Natural killer cell treated with Interleukin-12 subunit alpha and Interleukin-12 subunit beta and Interleukin-15 and Interleukin-18, amount 100 ng/mL, for 72 hours (primary cell): ENCODE measurements at places on chromosomes 1 and 21. TPM values are rescaled to one million over a fixed set of nuclear protein-coding genes. Genes with fewer than 3 reads are reported as not detected.

CLDN19 gene
- not detected for total RNA-seq

DNA sequence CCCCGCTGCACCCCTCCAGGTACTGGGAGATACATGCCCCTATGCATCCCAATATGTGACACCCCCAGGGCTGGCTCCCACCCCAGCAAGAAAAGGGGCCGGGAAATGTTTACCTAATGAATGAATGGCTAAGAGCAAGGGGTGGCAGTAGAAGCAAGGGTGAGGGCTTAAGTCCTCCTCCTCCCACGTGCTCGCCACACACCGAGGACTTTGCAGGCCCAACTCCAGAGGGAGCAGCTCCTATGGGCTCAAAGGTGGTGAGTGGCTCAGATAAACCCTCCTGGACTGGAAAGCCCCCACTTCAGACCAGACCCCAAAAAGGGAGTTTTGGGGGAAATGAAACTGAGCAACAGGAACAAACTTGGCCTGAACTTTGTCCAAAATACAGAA, 11.4 kb downstream of the SLC45A3 start:
- DNase-seq = no peak
- H3K4me1 ChIP-seq = peaks cover 3% of the 10 kb centered on the region
- H3K36me3 ChIP-seq = no peaks in the 10 kb centered on the region

DNA sequence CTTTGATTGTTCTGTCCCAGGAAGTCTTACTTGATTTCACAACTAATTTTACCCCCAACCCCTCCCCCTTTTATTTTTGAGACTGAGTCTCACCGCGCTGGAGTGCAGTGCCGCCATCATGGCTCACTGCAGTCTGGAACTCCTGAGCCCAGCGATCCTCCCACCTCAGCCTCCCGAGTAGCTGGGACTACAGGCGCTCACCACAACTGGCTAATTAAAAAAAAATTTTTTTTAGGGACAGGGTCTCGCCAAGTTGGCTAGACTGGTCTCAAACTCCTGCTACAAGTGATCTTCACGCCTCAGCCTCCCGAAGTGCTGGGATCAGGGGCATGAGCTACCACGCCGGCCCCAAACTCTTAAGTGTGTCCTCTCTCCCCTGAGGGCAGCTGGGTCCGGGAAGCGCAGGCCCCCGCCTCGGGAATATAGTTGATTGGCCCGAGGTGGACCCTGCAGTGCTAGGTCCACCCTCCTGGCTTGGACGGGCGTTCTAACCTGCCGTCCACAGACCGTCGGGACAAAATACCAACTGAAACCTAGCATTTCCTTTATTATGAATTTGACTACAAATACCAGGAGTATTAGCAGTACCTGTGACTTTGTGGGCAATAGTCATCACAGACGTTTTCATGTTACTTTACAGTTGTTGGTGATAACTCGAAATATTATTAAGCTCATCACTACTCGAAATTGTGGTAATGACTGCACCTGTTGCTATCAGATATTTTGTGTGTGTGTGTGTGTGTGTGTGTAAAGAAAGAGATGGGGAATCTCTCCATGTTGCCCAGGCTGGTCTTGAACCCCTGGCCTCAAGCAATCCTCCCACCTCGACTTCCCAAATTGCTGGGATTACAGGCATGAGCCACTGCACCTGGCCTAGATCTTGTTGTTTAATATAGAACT, 642 bp upstream of the PARP1 start:
- peaks cover 6% of the 10 kb centered on the region for H3K36me3 ChIP-seq
- peaks cover 34% of the 10 kb centered on the region for H3K4me1 ChIP-seq
- H3K27ac ChIP-seq = peak overlapping the region; percentile 94
- H3K27me3 ChIP-seq = no peaks in the 10 kb centered on the region
- peak overlapping the region; percentile 93 for H3K4me3 ChIP-seq

KCNJ9 gene
- total RNA-seq = not detected

DNA sequence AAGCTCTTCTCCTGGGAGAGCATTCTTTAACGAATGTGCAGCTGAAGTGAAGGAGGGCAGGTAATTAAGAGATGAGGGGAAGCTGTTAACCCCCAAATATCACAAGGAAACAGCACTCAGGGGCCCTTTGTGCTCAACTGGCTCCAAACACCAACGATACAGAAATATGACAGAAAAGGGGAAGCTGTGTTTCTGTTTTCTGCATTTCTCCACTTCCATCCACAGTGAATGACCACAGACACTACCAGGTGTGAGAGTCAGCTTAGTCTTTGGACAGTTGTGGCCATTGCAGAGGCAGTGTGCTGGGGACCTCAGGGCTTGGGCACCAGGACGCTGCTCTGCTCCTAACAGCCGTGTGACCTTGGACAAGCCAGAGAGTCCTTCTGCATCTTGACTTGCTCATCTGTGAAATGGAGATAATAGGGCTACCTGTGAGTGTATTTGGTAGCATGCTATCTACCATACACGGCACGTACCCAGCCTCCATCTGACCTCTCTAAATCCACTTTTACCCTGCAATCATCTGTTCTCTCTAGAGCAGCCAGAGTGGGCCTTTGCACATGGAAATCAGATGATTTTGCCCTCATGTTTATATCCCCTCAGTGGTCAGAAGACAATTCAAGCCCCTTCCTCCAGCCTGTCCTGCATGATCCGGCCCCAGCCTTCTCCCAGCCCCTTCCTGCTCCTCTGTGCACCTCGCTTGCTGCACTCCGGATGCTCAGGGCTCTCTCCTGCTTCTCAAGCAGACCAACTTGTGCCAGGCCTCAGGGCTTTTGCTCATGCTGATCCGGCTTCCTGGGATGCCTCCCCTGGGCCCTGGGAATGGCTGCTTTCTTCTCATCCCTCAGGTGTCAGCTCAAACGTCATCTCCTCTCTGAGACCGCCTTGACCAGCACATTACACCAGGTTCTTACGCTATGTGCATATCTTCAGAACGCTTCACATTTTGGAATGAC, 4.7 kb upstream of the TINAGL1 start:
- no peaks in the 10 kb centered on the region for H3K36me3 ChIP-seq
- DNase-seq = no peak
- H3K27ac ChIP-seq = no peak overlapping the region
- peaks cover 13% of the 10 kb centered on the region for H3K27me3 ChIP-seq

GRCh38 chr1:67713057-67713846, 28.3 kb downstream of the GADD45A start:
- no peak overlapping the region for H3K27ac ChIP-seq
- H3K36me3 ChIP-seq = no peaks in the 10 kb centered on the region
- no peak for DNase-seq
- no peak overlapping the region for H3K4me3 ChIP-seq
- H3K4me1 ChIP-seq = no peaks in the 10 kb centered on the region

- no peaks in the 10 kb centered on the region for H3K36me3 ChIP-seq
- DNase-seq = no peak
- H3K4me3 ChIP-seq = no peak overlapping the region
- no peak overlapping the region for H3K27ac ChIP-seq
- peaks cover 5% of the 10 kb centered on the region for H3K27me3 ChIP-seq
These were observed 20.1 kb upstream of the COL16A1 start for GRCh38 chr1:31723828-31724359.

S100A9 gene
- 4.8 TPM for total RNA-seq

IQCC gene
- total RNA-seq = 5.0 TPM

DNA sequence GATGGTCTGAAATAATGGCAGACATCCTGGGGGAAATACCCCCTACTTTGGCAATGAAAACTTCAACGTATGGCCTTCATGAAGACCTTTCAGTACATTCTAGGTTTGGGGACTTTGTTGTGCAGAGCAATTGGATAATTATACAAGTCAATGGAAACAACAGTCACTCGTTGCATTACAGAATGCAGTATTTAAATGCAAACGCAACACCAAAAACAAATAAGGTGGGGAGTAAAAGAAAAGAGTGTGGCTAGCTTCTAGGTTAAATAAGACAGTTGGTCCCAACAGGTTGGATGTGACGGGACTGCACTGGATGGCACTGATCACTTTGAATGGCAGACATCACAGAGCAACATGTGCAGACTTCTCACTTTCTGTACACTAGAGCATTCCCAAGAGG, 358.3 kb upstream of the GREM2 start:
- peaks cover 5% of the 10 kb centered on the region for H3K36me3 ChIP-seq
- no peak overlapping the region for H3K4me3 ChIP-seq
- H3K4me1 ChIP-seq = no peaks in the 10 kb centered on the region
- DNase-seq = no peak

BTBD19 gene
- total RNA-seq = 1.7 TPM

- DNase-seq = no peak
- peaks cover 20% of the 10 kb centered on the region for H3K27me3 ChIP-seq
- H3K36me3 ChIP-seq = no peaks in the 10 kb centered on the region
- H3K4me3 ChIP-seq = no peak overlapping the region
- H3K4me1 ChIP-seq = peaks cover 51% of the 10 kb centered on the region
- no peak overlapping the region for H3K27ac ChIP-seq
These were observed 12.6 kb upstream of the LMNA start for GRCh38 chr1:156101880-156102279.

- peaks cover 5% of the 10 kb centered on the region for H3K36me3 ChIP-seq
- H3K4me1 ChIP-seq = no peaks in the 10 kb centered on the region
- no peaks in the 10 kb centered on the region for H3K27me3 ChIP-seq
- no peak overlapping the region for H3K27ac ChIP-seq
These were observed 178.4 kb upstream of the CXADR start for GRCh38 chr21:17334484-17334883.

TRAF3IP3 gene
- total RNA-seq = 157 TPM

DNA sequence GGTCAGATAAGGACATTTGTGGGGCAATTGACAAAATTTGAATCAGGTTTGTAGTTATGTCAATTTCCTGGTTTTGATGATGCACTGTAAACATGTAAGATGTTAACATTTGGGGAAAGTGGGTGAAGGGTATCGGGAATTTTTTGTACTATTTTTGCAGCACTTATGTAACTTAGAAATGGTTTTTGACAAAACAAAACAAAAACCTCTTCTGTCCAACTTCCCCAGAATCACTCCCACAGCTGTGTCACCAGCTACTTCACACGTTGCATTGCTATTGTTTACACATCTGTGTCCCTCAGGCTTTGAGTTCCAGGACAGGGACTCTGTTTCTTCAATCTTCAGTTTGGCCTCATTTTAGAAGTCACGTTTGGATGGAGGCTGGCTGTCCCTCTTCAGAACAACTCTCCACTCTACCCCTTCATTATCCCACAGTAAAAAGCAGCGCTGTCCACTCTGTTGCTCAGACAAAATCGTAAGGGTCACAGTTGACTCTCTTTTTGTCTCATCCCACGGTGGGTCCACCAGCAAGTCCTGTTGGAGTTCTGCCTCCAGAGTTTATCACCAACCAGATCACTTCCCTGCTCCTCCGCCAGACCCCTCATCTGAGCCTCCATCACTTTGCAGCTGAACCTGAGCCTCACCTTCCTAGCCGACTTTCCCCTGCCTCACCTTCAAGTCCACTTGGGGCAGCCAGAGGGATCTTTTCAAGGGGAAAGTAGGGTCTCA, 63.2 kb downstream of the NENF start:
- no peak overlapping the region for H3K27ac ChIP-seq
- DNase-seq = no peak
- H3K36me3 ChIP-seq = no peaks in the 10 kb centered on the region

IGSF9 gene
- total RNA-seq = not detected

GRCh38 chr21:38221594-38221993, 35.2 kb upstream of the KCNJ15 start:
- DNase-seq = no peak
- H3K36me3 ChIP-seq = peaks cover 10% of the 10 kb centered on the region
- no peak overlapping the region for H3K4me3 ChIP-seq
- H3K27me3 ChIP-seq = peaks cover 3% of the 10 kb centered on the region
- H3K4me1 ChIP-seq = peaks cover 5% of the 10 kb centered on the region

GRCh38 chr1:219917281-219917680, 11.1 kb downstream of the SLC30A10 start:
- DNase-seq = no peak
- no peaks in the 10 kb centered on the region for H3K36me3 ChIP-seq
- no peaks in the 10 kb centered on the region for H3K4me1 ChIP-seq
- H3K27me3 ChIP-seq = peaks cover 2% of the 10 kb centered on the region
- H3K27ac ChIP-seq = no peak overlapping the region

DNA sequence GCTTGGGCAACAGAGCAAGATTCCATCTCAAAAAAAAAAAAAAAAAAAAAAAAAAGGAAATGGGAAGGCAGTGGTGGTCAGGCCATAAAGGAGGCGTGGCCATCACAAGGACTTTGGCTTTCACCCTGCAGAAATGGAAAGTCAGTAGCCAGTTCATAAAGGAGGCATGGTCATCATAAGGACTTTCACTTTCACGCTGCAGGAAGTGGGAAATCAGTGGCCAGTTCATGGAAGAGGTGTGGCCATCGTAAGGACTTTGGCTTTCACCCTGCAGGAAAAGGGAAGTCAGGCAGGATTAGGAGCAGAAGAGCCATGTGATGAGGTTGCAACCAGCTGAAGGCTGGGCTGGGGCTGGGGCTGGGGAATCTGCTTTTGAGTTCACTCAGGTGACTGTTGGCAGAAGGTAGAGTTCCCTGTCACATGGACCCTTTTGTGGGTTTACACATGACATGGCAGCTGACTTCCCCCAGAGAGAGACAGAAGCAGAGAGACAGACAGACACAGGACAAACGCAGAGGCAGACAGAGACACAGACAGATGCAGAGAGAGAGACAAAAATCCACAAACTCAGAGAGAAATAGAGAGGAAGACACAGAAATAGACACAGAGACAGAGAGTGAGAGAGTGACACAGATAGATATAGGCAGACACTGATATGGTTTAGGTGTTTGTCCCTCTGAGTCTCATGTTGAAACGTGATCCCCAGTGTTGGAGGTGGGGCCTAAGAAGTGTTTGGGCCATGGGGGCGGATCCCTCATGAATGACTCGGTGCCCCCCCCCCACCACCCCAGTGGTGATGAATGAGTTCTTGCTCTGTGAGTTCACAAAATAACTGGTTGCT, 263.9 kb upstream of the KAZN start:
- peaks cover 5% of the 10 kb centered on the region for H3K4me1 ChIP-seq
- H3K27ac ChIP-seq = no peak overlapping the region
- no peak overlapping the region for H3K4me3 ChIP-seq
- no peak for DNase-seq
- H3K36me3 ChIP-seq = no peaks in the 10 kb centered on the region
- peaks cover 8% of the 10 kb centered on the region for H3K27me3 ChIP-seq

- H3K27ac ChIP-seq = no peak overlapping the region
- no peaks in the 10 kb centered on the region for H3K4me1 ChIP-seq
- no peaks in the 10 kb centered on the region for H3K27me3 ChIP-seq
These were observed 387.6 kb downstream of the PCP4 start for GRCh38 chr21:40254540-40255465.

- H3K27me3 ChIP-seq = no peaks in the 10 kb centered on the region
- no peak for DNase-seq
- no peaks in the 10 kb centered on the region for H3K36me3 ChIP-seq
These were observed 3.1 kb downstream of the LAMB3 start for GRCh38 chr1:209648931-209649776.

SMPDL3B gene
- 0.33 TPM for total RNA-seq

SCCPDH gene
- total RNA-seq = 18.2 TPM

GRCh38 chr21:42258150-42258884, 39.4 kb downstream of the ABCG1 start:
- peaks cover 3% of the 10 kb centered on the region for H3K27me3 ChIP-seq
- H3K4me1 ChIP-seq = peaks cover 9% of the 10 kb centered on the region
- peak; percentile 82 for DNase-seq
- no peaks in the 10 kb centered on the region for H3K36me3 ChIP-seq
- H3K27ac ChIP-seq = no peak overlapping the region
- H3K4me3 ChIP-seq = no peak overlapping the region
